ENCODE measurements at places on chromosomes 6 and 20.

- DNase-seq, result no peak
Observed at GRCh38 chr6:105057160-105057559, 100.3 kb downstream of the LIN28B start.

DNA sequence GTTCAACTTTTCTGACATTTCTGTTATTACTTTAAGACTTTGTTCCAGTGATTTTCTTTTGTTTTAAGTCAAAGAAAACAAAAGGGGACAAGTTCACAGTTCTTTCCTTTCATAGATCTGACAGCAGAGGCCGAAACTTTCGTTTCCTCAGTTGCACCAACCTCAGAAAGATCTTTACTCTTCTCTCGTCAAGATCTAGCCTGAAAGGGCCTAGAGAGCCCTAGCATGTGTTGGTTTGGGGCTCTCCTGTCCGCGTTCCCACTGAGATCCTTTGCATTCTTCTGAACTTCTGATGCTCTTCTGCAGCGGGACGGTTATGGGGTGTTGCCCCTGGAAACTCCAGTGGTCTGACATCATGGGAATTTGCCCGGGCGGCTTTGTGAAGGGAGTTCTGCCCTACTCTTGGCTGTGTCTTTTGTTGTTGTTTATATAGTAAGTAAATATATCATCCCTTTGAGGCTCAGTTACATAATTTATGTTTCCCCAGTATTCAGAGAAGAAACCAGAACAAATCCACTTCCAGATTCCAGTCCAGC lies 129.1 kb downstream of the SASH1 start:
- no peak for DNase-seq

GRCh38 chr6:5303682-5304081 lies 42.4 kb downstream of the FARS2 start:
- no peak for DNase-seq

- no peak for DNase-seq
Observed at GRCh38 chr20:38453941-38454340, 18.7 kb upstream of the RALGAPB start.

- DNase-seq, result no peak
Observed at GRCh38 chr6:79470728-79471127, 66.5 kb downstream of the LCA5 start.

GRCh38 chr6:34044945-34045595 lies 100.8 kb downstream of the GRM4 start:
- DNase-seq, result no peak

- DNase-seq, result no peak
Observed at GRCh38 chr20:18839507-18840247, 26.1 kb downstream of the SCP2D1 start.

DNA sequence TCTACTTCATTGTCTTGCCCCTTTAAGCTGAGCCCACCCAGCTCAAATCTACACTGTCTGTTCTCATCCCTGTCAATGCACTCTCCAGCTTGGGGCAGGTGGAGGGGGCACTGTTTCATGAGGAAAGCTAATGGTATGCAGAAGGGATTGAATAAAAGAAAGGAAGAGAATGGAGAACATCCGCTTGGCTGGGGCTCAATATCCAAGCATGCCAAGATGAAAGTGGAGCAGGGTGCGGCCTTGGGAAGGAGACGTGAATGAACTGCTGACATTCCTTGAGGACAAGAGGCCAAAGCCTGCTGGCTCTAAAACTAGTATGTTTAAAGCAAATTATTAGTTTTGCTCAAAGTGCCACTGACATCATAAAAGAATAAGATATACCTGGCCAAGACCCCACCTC lies 24.2 kb downstream of the AKAP12 start:
- DNase-seq, result no peak

DNA sequence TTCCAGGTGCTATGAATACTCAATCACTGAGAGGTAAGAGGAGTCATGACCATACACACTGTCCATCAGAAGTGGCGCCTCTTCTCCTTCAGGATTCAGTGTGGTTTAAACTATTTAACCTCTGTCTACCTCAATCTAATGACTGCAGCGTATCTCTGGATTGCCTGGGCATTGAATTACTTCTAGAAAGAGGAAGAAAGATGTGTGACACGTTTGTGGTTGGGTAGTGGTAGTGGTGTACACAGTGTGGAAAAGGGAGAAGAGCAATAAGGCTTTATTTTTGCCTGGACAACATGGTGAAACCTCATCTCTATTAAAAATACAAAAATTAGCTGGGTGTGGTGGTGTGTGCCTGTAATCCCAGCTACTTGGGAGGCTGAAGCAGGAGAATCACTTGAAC lies 38.0 kb upstream of the ECHDC1 start:
- DNase-seq, result no peak

DNA sequence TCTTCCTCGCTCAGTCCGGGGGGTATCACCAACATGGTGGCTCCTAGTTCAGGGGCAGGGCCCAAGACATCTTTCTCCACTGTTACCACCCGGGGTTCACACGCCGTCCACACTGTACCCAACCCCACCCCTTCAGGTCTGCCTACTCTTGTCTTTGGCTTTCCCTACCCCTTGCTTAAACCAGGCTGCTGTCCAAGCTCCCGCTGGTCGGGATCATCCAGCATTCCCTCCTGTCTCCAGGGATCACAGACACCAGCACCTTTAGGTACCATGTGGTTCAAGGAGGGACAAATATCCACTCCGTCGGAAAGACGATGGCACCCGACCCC lies 395 bp downstream of the NELFE start:
- DNase-seq, result no peak

GRCh38 chr6:11890849-11891248 lies 112.2 kb upstream of the ADTRP start:
- DNase-seq, result no peak

- DNase-seq, result no peak
Observed at GRCh38 chr20:38043512-38044300, 10.2 kb downstream of the RPRD1B start.

DNA sequence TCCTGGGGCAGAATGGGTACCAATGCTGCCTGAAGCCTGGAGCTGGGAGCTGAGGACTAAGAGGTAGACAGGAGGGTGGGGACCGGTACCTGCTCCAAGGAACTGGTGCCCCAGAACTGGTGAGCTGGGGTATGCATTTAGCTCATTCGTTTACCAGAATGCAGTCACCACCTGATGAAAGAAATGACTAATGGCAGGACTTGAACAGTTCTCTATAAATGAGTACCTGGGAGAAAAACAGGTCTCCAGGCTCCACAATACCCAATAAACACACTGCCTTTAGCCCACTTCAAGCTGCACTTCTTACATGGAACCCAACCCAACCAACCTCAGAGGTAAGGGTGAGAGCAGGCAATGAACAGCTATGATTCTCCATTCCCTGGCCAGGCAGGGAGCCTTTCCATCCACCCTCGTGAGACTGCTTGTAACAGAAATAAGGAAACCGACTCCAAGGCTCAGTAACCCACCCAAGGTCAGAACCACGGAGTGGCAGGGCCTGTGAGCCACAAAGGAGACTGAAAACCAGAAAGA lies 15.4 kb downstream of the FKBP1A start:
- no peak for DNase-seq

GRCh38 chr6:52499026-52499425 lies 77.8 kb downstream of the TRAM2 start:
- DNase-seq, result no peak

- no peak for DNase-seq
Observed at GRCh38 chr6:21279619-21280018, 313.9 kb upstream of the SOX4 start.

- no peak for DNase-seq
Observed at GRCh38 chr6:75842191-75842590, 93.2 kb downstream of the MYO6 start.

GRCh38 chr6:27139756-27140579 lies 107.5 kb upstream of the PRSS16 start:
- no peak for DNase-seq

GRCh38 chr6:79413562-79414002 lies 123.6 kb downstream of the LCA5 start:
- no peak for DNase-seq

DNA sequence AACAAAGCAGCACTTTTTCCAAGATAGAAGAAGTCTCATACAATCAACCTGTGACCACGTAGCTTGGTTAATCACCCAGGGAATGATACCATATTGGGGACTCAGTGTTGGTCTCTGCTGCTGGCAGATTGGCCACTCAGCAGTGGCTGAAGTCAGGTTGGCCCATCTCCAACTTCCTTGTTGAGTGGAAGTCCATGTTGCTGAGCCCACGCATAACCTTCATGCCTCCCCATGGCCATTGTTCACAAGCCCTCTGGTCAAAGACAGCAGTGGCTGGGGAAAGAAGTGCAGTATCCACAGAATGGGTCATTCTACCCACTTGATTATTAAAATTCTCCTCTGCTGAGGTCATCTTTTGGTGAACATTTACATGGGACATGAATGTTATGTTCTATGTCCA lies 38.5 kb downstream of the PKIB start:
- DNase-seq, result no peak

DNA sequence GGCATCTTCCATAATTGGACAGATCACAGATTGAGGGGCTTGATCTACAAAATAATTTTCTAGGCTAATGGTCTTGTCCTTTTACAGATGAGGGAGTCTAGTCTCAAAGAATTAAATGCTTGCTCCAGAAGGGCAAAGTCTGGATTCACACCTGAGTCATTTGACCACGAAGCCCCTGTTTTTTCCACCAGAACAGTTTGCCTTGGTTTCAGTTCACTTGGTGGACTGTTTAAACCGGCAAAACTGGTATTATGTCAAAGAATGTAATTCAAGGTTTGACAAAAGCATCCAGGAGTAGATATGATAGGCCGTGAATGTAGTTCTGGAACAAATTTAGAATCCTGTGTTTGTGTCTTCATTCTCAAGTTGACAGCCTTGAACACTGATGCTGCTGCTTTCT lies 3.3 kb downstream of the MYO6 start:
- no peak for DNase-seq

- no peak for DNase-seq
Observed at GRCh38 chr6:158730541-158730907, 80.7 kb downstream of the SYTL3 start.

DNA sequence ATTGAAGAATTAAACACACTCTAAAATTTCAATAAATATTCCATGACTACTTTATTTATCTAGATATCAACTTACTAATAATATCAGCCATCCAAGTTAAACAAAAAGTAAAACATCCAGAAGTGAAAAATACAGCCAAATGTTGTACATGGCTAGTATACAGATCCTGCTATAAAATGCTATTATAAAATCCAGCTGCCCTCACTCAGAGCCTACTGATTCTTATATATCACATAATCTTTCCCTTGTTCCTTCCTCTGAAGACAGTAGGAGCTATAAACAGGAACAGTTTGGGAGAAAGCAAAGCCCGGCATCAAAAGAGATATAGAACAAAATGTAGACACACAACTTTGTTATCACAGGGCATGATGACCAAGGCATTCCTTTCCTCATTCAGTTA lies 212.9 kb downstream of the PLCB4 start:
- no peak for DNase-seq

DNA sequence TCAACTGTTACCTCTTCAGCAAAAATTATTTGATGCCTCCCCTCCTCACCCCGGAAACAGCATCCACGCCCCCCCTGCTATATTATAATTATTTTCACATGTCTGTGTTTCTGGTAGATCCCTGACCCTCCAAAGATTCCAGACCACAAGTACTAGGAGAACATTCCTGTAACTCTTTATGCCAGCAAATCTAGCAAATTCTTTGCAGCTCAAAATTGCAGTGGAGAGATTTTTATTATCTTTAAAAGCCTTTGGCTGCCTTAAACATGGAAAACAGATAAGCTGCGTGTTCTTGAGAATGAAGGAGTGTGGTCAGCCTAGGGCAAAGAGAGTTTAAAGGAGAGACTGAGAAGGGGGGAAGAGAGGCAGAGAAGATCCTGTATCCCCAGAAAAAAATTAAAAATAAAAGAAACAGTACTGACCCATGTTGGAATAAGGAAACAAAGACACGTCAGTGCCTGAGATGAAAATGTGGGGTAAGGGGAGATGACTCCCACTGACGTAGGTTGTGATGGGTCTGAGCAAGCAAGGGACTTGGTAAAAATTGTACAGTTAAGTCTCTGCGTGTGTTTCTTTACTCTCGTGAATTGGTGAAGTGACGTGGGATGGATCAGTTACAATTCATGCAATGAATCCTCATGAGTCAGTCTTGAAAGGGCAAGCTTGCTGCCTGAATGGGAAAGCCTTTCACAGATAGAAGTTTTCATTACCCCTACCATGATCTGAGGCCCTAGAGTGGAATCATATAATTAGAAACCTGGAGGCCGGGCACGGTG lies 8.3 kb downstream of the ID4 start:
- no peak for DNase-seq

DNA sequence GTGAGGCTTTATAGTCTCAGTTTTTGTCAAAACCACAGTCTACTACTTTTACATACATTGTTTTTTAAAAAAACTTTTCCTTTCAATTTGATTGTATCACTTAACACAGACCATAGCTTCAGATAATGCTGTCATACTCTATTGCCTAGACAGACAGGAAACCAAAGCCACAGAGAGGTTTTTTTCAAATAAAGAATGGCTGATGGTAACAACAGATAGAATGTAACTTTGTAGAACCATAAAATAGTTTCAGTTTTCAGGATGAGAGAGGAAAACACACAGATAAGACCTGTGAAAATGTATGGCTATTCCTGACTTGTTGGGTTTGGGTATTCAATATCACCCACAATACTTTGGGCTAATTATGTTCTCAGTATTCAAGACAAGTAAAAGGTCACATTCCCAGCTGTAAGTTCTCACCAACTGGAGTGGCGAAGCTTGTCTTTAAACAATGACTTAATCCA lies 94.0 kb downstream of the ADGRG6 start:
- DNase-seq, result no peak

- DNase-seq, result no peak
Observed at GRCh38 chr6:37576336-37576737, 76.6 kb upstream of the CCDC167 start.

DNA sequence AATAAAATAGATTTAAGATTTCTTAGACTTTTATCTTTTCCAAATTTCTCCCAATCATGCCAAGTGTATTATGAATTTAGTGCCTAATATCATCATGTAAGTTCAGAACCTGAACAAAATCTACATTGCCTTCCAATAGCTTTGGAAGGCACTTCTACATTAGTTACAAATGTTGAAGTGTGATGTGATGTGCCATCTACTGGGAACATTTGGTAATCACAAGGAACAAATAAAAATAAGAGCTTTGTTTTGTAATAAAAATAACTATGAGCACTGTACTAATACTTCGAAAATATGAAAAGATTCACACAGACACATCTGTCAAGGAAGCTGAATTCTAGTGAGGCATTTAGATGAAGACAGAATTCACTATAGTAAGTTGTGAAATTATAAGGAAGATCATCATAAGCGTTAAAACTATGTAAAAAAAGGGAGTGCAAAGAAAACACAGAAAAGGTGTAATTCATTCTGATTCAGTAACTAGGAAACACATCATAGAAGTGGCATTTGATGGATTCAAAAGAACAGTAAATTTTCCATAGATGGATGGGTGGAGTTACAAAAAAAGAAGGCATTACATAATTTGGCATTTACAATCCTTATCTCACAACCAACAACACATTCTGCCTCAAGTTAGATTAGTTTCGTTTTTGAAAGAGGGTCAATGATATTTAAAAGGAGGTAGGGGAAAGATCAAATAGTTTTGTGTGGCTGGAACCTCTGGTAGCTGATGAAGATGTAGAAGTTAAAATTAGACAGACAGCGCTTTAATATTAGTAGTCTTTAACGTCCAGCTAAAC lies 161.0 kb downstream of the ASCC3 start:
- no peak for DNase-seq

- DNase-seq, result no peak
Observed at GRCh38 chr20:9032758-9033157, 36.1 kb upstream of the PLCB4 start.

- no peak for DNase-seq
Observed at GRCh38 chr6:45052325-45052724, 275.8 kb upstream of the RUNX2 start.

GRCh38 chr6:149580880-149581279 lies 14.7 kb downstream of the GINM1 start:
- no peak for DNase-seq
